Effector memory CD4-positive, alpha-beta T cell (primary cell): ENCODE measurements at places on chromosomes 4 and X.

- no peak for DNase-seq
These were observed 51.8 kb downstream of the RAI2 start for GRCh38 chrX:17809273-17809672.

DNA sequence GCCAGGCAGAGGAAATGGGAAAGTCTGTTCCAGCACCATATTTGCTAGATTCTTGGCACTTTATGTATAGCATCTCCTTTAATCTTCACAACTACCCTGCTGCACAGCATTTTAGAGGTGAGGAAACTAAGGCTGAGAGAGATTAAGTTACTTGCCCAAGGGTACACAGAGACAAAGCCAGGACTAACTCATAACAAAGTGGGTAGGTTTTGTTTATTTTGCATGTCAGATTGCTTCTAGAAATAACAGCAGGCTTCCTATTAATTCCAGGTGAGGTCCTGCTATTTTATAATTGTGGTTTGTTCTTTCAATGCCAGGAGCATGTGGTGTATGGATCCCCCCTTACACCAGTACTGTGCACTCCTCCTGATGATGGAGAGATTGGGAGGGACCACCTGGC, 15.0 kb downstream of the TCEANC start:
- no peak for DNase-seq

DNA sequence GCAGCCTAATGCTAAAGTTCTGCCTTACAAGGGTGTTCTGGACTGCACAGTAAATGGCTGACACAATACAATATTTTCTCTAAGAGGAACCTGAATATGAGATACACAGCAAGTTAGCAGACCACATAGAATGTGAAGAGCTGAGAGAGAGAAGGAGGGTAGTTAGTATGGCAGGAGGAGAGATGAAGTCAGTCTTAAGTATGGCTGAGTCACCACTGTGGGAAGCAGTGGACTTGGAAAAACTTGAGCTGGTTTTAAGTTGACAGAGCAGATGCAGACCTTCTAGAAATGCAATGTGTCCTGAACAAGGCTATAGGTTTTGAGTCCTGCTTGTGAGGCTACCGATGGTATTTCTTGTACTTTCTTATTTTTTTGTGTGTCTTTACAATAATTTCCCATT, 172.5 kb downstream of the SH2D1A start:
- DNase-seq: no peak

DNA sequence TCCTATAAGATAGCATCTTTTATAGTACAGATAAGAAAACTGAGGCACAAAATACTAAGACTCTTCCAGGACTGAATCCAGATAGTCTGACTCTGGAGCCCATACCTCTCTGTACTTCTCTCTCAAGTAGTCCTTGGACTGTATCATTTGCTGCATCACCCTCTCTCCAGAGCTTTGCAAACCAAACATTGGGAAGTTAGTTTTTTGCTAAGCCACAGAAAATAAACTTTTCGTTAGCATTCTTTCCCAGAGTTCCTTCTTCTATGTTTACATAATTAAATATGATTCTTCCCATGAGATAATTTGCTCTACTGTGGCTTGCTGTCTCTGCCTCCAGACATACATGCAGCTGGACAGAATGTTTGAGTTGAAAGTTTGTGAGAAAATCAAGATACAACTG, 22.0 kb downstream of the PPEF2 start:
- DNase-seq: no peak

GRCh38 chrX:10508891-10509290, 111.5 kb downstream of the MID1 start:
- no peak for DNase-seq

DNA sequence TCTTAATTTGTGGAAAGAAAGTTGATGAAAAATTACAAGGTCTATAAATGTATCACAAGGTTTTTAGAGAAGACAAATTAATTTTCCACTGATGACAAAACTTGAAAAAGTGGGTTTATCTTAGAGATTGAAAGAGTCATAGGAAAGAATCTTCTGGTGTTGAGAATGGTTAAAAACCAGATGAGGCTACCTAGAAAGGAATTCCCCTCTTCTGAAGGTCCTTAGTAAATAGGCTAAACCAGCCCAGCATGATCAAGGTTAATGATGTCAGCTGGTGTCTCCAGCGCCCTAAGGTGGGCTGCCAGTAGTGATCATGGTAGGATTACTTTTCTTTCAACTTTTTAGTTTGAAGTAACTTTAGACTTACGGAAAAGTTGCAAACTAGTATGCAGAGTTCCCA, 71.8 kb upstream of the PGRMC2 start:
- no peak for DNase-seq

GRCh38 chr4:111864066-111864465, 281.2 kb upstream of the FAM241A start:
- DNase-seq: no peak

- no peak for DNase-seq
These were observed 40.3 kb downstream of the PDGFC start for GRCh38 chr4:156931267-156931666.

DNA sequence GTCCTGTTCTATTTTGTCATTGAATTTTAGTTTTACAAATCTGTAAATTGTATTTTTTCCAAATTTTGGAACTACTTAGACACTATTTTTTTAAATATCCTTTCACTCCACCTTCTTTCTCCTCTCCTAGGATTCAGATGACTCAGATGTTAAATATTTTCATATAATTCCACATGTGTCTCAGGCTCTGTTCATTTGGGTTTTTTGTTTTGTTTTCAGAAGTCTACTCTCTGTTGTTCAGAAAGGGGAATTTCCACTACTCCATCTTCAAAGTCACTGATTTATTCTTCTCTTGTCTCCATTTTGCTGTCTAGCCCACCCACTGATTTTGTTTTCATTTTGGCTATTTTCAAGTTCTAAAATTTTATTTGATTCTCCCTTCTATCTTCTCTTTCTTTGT, 264.0 kb upstream of the SLIT2 start:
- no peak for DNase-seq

GRCh38 chr4:56255820-56256219, 131.5 kb downstream of the AASDH start:
- no peak for DNase-seq

GRCh38 chrX:68894513-68895340, 65.9 kb downstream of the EFNB1 start:
- DNase-seq: no peak

DNA sequence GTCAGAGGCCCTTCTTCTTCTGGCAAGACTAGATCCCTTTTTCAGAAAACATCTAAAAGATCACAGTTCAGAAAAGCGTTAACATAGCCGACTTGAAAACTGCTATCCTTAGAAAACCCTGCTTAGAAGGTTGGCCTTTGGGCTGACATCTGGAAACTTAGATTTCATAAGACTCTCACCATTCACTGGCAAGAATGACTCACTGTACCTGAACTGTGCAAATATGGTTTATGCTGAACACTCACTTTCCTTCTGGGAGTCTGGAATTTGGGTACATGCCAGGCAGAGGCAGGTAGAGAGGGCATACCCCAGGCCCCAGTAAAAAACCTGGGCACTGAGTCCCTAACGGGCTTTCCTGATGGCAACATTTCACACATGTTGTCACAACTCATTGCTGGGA, 88.8 kb upstream of the GPC3 start:
- no peak for DNase-seq

- no peak for DNase-seq
These were observed 811.9 kb upstream of the PCDH7 start for GRCh38 chr4:29908276-29908675.

DNA sequence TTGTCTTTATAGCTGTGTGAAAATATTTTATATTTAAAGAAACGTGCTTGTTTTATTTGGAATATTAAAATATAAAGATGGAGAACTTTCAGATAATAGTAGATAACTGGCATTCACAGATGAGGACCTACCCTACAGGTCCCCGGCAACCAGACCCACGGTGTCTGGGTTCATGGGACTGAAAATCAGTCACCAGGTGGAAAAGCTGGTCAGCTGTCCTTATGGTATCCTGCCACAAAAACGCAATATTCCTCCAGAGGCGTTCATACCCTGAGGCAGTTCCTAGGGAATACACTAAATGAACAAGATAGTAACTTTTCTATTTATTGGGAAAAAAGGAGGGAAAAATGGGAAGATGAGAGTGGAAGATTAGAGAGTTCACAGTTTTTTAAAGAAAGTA, 1.2 kb downstream of the TLR6 start:
- no peak for DNase-seq

- DNase-seq: no peak
These were observed 6.7 kb downstream of the DOCK11 start for GRCh38 chrX:118502161-118502789.

GRCh38 chr4:30744386-30744785, 24.2 kb downstream of the PCDH7 start:
- no peak for DNase-seq

DNA sequence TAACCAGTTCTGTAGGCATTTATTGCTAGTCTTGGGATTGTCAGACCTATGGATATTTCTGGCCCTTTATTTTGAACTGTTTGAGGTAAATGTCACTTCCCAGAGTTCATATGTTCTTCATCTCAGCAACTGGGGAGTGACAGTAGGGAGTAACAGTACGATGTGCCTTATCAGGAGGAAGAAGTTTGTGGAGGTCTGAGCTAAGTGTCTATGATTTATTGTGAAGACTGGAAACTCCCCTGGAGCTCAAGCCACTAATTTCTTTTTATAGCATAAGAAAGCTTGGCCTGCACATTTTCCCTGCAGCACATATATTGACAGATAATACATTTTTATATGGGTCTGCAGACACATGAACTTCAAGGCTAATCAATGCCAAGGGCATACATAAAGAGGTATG, 383.8 kb downstream of the GRXCR1 start:
- DNase-seq: no peak

DNA sequence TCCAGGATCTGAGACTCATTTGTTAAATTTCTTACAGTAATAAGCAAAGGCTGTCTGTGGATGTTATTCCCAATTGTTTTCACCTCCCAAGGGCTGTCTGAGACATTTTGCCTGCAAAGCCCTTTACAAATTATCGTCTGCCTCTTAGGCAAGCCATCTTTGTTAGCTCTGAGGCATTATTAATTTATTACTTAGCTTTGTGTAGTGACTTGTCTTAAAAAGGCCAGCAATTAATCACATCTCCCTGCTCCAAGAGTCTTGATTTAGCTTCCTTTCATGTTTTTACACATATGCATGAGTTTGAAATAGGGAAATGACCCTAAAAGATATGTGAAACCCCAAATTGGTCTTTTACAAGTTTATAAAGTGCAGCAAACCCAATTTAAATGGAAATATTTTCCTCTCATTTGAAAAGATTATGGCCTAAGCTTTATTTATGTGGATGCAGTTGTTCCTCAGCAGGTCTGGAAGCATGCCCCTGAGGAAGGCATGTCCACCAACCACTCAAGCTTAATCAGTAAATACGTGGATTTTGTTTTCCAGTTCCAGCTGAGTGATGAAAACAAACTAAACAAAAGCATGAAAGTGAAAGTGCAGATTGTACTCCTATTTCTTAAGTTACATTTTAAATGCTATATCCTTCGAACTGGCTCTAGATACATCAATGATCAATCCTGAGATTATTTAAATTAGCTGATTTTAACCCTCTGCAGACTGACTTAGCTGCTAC, 173.6 kb upstream of the LNX1 start:
- DNase-seq: no peak

DNA sequence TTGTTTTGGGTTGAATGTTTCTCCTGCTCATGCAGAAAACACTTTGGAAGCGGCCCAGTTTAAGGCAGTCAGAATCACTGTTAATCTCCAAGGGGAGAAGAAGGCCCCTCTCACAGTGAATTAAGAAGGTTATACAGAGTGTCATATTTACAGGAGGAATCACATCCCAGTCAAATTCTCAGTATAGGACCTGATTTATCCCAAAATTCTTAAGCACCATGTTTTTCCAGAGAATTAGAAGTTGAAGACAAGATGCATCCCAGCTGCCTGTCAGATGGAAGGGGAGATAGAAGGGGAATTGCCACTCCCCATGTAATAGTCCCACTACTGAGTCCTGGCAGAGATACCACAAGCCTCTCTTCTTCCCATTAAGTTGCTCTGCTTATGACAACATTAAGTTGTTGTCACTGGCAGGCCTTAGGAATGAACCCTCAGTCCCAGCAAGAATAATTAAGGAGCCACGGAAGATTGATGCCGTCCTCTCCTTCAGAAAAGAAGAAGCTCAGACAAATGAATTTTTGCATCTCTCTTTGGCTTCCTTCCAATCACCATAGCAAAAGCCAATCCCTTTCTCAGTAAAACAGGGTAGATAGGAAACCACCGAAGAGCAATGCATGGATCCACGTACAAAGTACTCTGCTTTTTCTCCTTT, 138.4 kb downstream of the LDB2 start:
- no peak for DNase-seq

GRCh38 chr4:138522366-138522765, 280.2 kb upstream of the SLC7A11 start:
- no peak for DNase-seq

DNA sequence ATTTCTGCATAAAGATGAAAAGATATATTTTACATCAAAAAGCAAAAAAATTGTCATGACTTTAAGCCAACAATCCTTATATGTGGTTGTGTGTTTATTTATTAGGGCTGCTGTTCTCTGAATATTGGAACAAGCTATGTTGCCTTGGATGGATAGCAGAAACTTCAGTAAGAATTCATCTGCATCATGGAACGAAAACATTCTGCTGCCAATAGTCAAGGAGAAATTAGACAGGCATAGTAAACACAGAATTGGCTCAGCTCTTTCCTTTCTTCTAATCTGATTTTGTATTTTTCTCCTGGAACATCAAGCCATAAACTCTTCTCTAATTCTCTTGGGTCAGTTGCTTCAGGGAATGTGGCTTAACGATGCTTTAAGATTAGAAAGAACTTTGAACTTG, 1257.0 kb downstream of the NLGN4X start:
- DNase-seq: no peak

DNA sequence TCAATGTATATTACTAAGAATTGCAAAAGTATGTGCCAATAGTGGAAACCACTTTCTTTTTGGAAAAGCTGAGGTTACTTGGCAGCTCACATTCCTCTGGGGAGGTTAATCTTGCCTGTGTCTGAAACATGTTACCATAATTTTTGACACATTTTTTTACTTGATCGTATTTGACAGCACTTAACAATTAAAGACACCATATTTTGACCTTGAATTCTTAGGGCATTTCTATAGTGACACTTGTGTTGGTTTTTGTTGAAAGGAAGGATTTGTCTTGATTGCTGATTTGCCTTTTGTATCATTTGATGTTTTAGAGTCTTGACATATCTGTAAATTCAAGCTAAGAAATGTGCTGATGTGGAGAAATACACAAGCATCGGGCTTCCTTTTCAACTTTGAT, 2135.5 kb downstream of the PCDH7 start:
- no peak for DNase-seq

- DNase-seq: no peak
These were observed 8.4 kb upstream of the VSIG1 start for GRCh38 chrX:108036298-108036973.

DNA sequence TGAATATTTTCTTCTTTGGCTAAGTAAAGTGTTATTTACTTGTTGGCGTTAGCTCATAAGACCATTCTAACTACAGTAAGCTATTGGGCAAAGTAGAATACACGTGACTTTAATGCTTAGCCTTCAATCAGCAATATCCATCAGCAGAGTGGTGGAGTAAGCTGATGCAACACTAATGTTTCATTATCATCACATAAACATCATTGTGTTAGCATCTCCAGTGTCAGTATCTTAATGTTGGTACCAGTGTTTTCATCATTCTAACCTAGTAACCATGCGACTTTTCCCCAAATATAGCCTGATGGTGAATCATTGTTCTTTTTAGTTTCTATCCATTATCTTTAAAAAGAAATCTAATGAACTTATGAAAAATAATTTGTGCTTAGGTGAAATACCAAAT, 48.5 kb downstream of the APOOL start:
- no peak for DNase-seq
